ENCODE measurements at places on chromosomes 12 and 14.

GRCh38 chr14:58563978-58564377, 73.8 kb upstream of the DACT1 start:
- DNase-seq: peak; percentile 42

DNA sequence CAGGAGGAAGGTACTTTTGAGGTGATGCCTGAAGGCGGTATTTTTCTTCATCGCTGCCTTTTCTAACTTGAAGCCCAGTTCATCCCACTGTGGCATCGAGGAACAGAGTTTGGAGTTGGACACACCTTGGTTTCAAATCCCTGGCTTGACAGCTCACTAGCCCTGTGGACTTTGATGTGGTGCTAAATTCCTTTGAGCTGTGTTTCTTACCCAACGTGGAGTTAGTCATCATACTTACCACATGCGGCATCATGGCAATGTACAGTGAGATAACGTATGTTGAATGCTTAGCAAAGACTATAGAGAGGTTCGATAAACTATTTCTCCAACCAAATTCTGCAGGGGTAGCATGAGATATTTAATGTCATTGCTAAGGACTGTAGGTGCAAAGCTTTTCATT, 3.4 kb downstream of the PLEKHG3 start:
- DNase-seq: peak; percentile 78

- peak; percentile 72 for DNase-seq
Observed at GRCh38 chr12:95277139-95277538, 59.5 kb downstream of the VEZT start.

DNA sequence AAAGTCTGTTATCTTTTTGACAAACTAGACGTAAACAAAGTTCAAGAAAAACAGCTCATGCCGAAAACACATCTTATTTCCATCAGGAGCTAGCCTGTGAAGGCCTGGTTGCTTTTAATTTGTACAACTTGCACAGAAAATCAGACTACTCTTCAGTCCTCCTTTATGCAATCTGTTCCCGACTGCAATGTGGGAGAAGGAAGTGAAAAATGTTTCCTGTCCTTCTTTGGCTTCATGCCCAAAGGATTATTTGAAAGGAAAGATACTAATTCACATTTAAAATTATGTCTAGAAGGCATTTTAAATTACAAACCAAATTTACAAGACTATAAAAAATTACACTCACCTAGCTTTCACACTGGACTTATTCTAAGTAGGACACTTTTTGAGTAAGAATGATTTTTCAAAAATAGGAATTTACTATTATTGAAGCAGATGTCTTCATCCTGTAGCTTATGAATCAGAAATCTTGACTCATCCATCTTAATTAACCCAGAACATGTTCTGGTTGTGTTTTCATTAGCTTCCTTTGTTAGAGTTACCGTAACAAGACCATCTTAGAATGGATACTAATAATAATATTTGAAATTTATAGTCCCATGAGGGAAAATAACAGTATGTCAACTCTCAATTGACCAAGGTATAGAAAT, 272.6 kb downstream of the PRKD1 start:
- DNase-seq: no peak

DNA sequence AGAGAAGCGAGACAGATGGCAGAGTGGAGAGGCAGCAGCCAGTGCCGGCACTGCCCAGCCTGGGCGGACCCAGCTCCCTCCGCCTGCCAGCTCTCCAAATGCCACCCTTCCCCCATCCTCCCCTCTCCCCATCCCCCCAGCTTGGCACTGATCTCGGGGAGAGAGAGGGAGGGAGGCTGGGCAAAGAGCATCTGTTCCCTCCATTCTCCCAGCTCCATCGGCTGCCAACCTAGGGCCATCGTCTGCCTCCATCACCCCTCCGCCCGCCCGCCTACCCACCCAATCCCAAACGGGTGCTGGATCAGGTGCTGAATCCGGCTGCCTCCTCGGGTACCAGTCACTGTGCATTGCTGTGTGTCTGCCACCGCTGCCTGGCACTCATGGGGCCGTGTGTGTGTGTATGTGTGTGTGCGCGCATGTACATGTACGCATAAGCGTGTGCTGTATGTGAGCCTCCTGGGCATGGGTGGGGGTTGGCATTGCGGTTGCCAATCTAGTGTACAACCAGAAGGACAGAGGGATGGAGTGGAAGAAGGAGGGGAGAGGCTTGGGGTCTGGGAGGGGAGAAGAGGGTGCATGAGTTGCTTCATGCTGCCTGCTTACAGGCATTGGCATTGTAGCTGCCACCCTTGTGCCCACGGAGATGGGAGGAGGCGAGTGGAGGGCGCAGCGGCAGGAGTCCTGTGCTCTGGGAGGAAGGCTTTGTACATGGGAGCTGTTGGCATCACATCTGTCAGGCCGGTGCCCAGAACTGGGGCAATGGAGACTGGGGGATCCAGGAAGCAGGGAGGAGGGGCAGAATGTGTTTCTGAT, 38.4 kb downstream of the ZFHX2 start:
- DNase-seq: no peak

DNA sequence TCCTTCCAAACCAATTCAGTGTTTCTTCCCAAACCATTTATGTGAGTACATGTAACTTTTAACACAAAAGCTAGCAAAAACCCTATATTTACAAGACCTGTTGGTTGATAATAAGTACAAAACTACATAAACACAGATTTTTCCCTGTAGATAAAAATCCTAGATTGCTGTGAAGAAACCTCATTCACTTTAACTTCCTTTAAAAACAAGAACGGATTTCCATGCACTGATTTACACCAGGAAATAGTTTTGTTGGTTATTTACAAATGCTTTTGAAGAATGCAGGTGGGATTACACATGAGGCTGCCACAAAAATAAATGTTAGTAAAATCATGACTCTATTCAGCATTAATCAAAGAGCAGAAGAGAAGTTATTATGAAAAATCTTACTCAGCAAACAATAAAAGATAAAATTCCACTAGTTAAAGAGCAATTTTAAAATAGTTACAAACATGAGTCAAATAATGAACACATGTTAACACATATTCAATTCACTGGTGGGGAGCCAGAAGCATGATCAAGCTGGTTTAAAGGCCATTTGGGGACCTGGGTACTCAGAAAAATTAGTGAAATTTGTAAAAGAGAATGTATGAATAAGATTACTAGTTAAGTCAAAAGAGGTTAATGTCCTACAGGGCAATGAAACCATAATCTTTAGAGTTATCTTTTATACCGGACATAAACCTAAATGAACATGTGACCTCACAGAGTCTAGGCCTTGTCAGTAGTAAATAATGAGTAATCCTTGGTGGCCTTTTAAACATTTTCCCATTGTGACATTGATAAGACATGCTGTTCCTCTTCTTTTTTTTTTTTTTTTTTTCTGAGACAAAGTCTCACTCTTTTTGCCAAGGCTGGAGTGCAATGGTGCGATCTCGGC, 79.9 kb downstream of the PHLDA1 start:
- no peak for DNase-seq

- DNase-seq: peak; percentile 90
Observed at GRCh38 chr12:46370792-46371717, 1.5 kb downstream of the SLC38A2 start.

DNA sequence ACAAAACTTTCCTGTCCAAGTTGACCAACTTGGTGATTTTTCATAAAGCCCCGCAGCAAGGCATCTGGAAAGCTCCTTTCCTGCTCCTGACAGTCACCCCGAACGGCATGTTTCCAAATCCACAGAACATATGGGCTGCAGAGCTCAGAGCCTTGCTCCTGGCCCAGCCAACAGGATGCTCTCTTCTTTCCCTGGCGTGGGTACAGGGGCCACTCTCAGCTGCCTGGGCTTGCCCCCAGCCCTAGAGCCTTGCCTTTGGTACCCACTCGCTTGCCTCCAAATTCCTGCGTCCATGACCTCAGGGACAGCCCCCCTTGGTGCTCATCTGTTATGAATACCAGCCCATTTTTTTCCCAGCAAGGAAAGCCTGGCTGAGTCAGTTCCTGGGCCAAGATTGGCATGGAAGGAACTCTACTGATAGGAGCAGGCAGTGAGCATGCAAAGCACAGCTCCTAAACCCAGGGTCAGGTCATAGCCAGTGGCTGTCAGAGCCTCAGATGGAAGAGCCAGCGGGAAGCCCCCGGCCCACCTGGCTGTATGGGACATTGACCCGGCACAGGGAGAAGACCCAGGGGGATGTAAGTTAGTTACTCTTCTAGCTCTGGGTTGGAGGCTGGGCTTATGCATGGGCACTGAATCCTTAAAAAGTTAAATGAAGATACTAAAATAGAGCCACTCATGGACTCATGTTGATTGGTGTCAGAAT, 105.3 kb upstream of the RTL1 start:
- no peak for DNase-seq

DNA sequence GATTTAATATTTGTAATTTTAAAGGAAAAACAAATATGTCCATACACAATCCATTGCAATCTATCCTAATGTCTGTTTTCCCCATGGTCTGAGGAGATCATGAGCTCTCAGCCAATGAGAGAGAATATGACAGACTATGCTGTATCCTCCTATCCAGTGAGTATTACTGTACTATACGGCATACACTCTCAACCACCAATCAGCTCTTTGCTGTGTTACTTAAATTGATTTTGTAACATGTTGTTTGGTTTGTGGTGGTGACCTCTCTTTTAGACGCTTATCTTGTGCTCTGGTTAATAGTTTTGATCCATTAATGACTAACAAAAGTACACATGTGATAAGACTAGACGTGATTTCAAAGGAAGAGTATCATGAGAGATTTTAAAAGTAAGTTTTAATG, 231.5 kb upstream of the FOXN3 start:
- no peak for DNase-seq

GRCh38 chr14:78455896-78456435, 285.8 kb downstream of the NRXN3 start:
- no peak for DNase-seq

DNA sequence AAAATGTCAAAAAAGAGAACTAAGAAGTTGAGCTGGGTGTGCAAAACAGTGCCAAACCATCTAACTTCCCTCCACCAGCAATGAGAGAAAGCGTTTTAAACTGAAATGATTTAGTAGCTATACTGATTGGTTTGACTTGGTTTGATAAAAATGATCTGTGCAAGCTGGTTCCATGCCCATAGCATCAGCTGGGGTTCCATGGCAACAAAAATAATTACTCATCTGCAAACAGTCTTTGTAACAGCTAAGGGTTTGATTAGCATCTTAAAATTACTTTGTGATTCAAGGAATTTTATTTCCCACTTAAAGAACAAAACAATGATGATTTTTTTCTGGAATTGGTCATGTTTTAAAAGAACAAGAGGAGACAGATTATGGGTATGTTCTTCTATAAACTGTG, 15.0 kb upstream of the BICD1 start:
- no peak for DNase-seq

DNA sequence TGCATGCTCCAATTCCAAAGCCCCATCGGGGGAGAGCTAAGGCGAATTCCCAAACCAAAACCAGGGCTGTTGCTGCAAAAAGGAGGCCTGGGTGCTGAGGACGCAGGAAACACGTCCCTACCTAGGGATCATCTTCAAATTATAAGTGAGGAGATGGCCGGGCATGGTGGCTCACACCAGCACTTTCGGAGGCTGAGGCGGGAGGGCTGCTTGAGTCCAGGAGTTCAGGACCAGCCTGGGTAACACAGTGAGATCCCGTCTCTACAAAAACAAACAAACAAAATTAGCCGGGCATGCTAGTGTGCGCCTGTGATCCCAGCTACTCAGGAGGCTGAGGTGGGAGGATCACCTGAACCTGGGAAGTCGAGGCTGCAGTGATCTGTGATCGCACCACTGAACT, 143.2 kb downstream of the CALM1 start:
- DNase-seq: no peak

- DNase-seq: no peak
Observed at GRCh38 chr14:94923786-94924185, 153.9 kb upstream of the GSC start.

DNA sequence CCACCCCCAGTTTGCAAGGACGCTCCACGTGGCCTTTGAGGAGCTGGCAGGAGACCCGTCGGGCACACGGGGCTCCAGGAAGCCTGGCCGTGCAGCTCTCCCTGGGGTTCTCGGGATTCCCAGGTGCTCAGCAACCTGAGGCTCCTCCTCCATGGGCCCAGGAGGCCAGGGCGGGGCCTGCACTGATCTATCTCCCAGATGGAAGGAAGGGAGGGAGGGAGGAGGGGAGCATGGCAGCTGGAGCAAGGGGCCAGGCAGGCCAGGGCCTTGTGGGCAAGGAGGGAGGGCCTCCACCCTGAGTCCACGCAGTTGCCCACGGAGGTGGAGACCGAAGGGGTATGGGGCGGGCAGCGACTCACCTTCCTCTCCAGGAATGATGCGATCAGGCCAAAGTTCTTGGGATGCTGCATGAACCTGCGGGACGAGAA, 127.3 kb downstream of the RFLNA start:
- DNase-seq: no peak

GRCh38 chr14:72647782-72648181, 246.1 kb downstream of the DPF3 start:
- no peak for DNase-seq

DNA sequence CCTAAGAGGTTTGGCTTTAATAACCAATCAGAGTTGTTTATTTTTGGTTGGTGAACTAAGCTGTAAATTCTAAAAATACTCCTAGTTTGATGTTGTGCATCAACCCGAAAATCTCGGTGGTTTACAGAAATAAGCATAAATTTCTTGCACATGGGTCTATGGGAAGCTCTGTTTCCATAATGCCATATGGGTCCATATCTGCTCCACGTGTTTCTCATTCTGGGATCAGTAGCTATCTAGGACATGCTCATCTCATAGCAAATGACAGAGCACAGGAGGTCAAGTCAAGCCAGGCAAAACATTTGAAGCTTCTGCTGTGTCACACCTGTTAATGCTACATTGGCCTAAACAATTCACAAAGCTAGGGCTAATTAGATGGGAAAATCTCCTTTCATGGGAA, 23.1 kb downstream of the NUP37 start:
- no peak for DNase-seq

- DNase-seq: peak; percentile 1
Observed at GRCh38 chr14:71932229-71932981, at the start of gene RGS6. Gene RGS6, plus strand, starts transcription at chr14:71932429.

- DNase-seq: no peak
Observed at GRCh38 chr12:78115889-78116288, 285.2 kb downstream of the NAV3 start.

- peak; percentile 11 for DNase-seq
Observed at GRCh38 chr12:107092669-107093416, 506 bp downstream of the CRY1 start.

DNA sequence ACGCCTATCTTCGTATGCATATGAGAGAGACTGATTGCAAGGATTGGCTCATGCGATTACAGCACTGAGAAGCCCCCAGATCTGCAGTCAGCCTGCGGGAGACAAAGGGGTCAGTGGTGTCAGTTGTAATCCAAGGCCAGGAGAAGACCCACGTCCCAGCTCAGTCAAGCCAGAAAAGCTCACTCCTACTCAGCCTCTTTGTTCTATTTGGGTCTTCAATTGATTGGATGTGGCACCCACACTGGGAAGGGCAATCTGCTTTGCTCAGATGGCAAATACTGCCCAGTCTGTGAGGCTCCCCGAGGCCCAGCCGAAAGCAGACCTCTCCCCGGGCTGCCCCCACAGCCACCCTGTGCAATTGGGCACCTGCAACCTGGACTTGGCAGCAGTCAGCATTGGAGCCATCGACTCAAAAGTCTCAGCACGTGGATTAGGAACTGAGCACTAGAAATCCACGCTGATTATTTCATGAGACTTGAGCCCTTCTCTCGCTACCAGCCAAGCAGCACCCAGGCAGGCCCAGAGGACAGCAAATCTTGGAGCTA, 39.6 kb upstream of the TMEM179 start:
- DNase-seq: no peak

GRCh38 chr12:114911196-114911595, 227.2 kb upstream of the TBX3 start:
- no peak for DNase-seq

Data from fibroblast of skin of scalp (primary cell).